ENCODE measurements at places on chromosomes 4 and X.

- no peak for DNase-seq
These were observed 174.4 kb downstream of the TSPAN5 start for GRCh38 chr4:98484031-98484430.

DNA sequence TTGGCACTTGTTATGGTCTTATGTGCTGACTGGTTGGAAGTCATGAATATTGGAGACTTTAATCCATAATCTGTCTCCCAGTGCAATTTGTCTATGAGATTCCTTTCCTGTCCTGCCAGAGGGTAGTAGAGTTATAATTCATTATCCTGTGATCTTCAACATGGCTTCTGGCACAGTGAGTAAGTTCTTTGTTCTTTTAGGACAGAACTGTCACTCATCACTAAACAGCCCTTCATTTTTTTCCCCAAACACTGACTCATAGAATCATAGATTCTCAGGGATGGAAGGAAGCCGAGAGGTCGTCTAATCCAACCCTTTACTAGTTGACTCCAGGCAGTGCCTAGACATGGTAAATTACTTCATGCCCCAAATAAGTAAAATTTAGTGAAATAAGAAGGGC is 78.4 kb downstream of the LUZP4 start:
- no peak for DNase-seq

DNA sequence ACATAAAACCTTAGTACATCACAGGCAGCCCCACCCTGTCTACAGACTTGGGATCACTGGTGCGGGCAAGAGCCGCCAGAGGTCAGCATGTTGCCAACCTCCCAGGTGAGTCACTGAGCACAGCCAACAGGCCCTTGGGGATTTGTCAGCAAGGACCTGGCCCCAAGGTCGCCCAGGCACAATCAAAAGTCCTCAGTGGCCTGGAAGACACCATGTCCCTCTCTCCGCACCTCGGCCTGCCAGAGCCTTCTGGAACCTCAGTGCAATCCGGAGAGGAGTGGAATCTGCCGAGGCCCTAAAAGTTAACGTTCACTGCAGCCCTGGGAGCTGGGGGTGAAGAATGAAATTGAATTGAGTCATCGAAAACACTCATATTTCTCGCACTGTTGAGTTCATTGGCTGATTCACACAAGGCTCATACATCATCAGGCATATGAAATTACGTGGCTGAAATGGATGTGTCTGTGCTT is 74.3 kb downstream of the WFS1 start:
- no peak for DNase-seq

DNA sequence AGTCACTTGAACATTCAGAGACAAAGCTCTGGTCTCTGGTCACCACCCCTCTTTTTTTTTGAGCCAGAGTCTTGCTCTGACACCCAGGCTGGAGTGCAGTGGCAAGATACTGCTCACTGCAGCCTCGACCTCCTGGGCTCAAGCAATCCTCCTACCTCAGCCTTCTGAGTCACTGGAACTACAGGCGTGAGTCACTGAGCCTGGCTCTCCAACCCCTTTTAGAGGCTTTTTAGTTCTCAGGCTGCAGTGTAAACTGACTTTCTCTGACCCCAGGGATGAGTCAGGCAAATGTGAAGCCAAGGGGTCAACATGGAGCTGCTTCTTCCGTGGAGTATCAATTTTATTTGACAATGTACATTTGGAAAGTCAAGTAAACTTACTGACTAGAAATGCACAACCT is 229.2 kb downstream of the PTTG2 start:
- no peak for DNase-seq

DNA sequence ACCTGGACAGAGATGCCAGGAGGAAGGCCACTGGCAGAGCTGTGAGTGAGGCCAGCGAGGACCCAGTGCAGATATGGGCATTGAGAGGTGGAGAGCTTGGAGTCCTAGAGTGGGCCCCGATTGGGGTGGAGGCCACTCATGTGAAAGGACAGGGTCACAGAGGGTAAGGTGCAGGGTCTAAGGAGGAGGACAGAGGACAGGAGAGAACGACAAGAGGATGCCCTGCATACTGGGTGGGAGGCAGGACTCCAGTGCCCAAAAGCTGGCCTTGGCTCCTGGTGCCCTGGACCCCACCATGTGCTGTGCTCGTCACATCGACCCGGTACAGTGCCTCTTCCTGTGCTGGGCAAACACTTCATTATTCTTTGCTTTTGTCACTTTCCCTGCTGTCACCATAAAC is 66.7 kb downstream of the NAT8L start:
- no peak for DNase-seq

DNA sequence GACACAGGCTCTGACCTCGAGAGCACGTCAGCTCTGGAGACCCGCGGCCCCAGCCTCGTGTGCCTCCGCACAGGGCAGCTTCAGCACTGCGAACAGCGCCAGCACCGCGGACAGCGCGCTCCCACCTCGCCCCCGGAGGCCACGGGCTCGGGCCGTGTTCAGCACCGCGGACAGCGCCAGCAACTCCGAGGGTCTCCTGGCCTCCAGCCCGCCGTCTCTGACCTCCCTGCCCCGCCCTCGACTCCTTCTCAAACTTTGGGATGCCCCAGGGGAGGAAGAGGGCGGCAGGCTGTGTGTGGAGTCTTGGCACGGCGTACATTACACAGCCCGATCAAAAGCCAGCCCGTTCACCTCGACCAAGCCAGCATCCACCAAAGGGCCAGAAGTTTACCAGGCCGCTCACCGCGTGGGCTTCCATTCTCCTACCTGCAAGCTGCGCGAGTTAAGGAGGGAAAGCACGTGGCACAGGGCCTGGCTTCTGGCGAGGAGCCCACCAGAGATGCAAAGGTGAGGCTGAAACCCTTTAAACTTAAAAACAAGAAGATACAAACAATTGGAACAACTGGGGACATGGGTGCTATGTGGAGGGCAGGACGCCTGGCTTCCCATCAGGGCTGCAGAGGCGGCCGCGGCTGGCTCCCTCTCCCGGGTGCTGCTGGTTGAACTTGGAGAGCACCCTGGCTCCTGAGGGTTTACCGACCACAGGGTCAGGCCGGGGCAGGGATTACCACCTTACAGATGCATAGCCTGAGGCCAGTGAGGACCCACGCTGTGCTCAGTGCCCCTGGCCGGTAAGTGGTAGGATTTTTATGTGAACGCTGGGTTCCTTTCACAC is 4.5 kb upstream of the NKX1-1 start:
- peak; percentile 10 for DNase-seq

- no peak for DNase-seq
These were observed 198.2 kb upstream of the LDB2 start for GRCh38 chr4:17096692-17097091.

DNA sequence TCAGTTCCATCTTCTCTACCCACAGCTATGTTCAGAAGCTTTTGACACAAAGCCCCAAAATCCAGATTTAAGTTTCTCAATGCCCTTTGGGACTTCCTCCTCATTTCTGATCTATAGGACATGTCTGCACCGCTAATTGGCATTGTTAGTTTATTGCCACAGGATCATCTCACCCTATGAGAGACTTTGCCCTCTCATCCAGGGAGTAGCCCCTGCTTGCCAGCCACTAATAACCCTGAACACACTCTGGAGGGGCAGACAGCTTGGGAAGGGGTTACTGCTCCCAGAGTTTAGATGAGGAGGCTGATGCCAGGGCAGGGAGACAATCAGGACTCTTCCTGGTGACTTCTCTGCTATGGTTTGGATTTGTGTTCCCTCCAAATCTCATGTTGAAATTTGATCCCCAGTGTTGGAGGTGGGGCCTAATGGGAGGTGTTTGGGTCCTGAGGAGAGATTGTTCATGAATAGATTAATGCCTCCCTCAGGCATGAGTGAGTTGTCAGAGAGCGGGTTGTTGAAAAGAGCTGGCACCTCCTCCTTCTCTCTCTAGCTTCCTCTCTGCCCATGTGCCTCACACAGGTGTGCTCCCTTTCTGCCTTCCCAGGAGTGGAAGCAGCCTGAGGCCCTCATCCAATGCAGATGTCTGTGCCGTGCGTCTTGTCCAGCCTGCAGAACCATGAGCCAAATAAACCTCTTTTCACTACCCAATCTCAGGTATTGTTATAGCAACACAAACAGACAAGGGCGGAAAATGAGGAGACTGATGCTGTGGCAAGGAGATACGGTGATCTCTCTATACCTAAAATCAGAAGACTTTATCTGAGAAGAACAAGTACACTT is 3.6 kb upstream of the SCARB2 start:
- no peak for DNase-seq

GRCh38 chr4:26204911-26205370 is 115.9 kb upstream of the RBPJ start:
- DNase-seq, result no peak

- no peak for DNase-seq
These were observed 73.8 kb downstream of the KIT start for GRCh38 chr4:54731552-54731951.

DNA sequence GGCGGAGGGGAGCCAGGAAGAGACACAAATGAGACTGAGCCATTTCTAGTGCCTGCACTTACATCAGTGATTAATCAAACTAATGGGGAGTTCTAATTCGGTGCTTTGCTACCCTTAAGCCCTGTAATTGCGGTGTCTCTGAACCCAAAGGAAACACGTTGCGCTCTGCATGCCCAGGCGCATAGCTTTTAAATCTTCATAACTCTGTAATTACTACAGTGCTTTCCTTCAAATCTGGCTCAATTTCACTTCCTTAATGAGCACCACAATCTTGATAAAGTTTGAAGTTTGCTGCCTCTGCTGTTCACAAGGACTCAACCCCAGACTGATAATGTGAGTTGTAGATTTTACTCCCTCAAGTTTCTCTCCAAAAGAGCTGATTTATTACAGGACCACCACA is 5.7 kb upstream of the NHS start:
- no peak for DNase-seq
